ENCODE measurements at places on chromosomes 3 and 15.

- peak; percentile 85 for DNase-seq
Measured at GRCh38 chr3:49802719-49803464, at the start of gene INKA1. INKA1 (plus strand) TSS chr3:49803261; CDS start chr3:49803393, 132 bp downstream.

- peak; percentile 64 for DNase-seq
Measured at GRCh38 chr3:42012935-42013690, 51.2 kb upstream of the ULK4 start.

- no peak for DNase-seq
Measured at GRCh38 chr3:173342679-173343078, 54.9 kb upstream of the NLGN1 start.

- no peak for DNase-seq
Measured at GRCh38 chr3:14602006-14602803, 49.4 kb upstream of the CCDC174 start.

- no peak for DNase-seq
Measured at GRCh38 chr3:151916781-151917180, 43.3 kb downstream of the SUCNR1 start.

GRCh38 chr3:160040181-160040580 lies 51.5 kb downstream of the IL12A start:
- no peak for DNase-seq

DNA sequence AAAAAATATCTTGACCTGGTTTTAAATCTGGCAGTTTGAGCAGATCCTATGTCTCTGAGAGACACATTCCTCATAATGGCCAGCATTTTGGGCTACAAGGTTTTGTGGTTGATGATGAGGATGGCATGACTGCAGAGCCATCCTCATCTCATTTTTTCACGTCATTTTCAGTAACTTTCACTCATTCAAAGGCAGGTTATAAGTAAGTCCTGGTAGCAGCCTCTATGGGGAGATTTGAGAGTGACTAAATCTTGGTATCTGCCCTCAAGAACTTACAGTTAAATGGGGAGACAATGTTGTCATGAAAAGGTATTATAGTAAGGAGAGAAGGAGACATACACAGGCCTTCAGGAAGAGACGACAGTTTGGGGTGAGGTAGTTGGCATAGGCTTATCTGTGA lies 14.5 kb downstream of the TIGIT start:
- DNase-seq, result no peak

DNA sequence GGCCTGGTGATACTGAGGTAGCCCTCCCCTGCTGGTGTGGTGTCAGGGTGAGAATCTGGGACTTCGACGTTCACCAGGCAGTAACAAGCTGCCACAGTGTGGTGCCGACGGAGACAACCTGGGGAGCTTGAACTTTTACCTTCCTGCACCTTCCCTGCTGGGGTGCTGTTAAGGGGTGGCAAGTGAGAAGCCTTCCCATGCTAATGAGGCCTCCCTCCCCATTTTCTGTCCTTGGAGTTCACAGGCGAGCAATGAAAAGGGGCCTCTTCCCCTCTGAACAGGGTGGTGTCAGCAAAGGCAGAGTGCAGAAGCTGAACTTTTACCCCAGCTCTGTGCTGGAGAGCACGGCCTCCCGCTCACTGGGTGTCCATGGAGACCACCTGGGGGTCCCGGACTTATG lies 13.5 kb downstream of the MAGEL2 start:
- DNase-seq, result no peak

DNA sequence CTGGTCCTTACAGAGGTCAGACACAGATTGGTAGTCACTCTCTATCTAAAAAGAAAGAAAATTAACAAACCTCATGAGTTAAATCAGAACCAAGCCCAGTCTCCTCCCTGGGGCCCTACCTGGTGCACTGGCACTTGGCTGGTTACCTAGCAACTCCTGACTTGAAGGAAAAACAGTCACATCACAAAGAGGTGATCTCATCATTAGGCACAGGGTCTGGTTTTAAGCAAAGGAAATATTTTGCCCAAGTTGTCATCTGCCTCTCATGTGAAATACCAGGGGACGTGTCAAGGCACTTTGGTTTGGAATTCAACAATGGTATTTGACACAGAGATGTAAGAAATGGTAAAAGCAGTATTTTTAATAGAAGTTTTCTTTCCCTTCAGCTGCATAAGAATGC lies 47.7 kb upstream of the FMN1 start:
- no peak for DNase-seq

GRCh38 chr15:57018151-57018550 lies 99.7 kb downstream of the TCF12 start:
- no peak for DNase-seq

GRCh38 chr15:38746211-38746610 lies 181.6 kb upstream of the RASGRP1 start:
- DNase-seq, result no peak

DNA sequence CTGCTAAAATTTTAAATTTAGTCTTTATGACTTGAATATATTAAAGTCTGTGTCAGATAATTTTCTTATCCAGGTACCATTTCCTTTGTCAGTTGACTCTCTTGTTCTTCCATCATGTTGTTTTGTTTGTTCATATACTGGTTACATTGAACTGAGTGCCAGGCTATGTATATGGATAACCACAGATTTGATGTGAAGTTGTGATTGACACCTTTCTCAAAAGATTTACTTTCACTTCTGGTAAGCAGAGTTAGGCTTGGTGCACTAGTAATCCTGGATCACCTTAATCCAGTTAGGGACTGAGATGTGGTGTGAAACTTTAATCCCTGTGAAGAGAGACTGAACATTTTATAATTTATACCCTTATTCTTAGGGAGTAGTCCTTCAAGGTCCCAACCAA lies 99.4 kb downstream of the ADAM10 start:
- DNase-seq, result no peak

GRCh38 chr15:41774882-41775417 lies 666 bp downstream of the MAPKBP1 start:
- DNase-seq, result no peak

DNA sequence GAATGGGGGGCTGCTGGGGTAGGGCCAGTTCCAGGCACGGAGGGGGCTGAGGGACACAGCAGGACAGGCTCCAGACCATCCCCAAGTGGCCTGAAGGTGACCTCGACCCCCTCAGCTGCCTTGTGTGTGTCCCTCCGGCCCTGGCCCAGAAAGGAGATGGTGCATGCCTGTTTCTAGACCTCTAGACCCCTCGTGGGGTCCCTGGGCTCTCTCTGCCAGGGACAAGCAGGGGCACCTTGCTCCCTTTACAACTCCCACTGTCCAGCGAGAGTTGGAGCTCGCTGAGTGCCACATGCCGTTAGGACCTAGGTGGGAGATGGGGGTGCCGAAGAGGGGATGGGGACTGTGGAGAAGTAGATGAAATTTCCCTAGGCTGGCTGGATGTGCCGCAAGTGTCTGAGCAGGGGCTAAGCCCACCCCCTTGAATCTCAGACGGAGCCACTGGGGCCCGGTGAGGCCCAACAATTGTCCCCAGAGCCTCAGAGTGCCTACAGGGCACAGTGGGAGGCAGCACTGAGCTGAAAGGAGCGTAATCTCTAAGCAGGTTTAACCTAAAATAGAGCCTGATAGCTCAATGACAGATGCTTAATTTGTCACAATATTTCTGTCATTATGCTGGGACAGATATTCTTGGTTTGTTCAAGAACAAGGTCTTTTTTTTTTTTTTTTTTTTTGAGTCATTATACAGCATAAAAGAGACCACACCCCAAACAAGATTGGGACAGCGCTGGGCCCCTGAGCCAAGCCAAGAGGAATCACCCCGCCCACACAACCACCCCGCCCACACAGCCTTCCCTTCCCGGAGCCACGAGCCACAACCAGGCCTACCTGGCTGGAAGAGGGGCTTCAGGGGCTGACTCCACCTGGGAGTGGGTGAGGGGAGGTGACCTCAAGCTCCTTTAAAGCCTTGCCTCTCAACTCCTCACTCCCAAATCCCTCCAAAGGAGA lies 23.6 kb upstream of the KLF13 start:
- peak; percentile 26 for DNase-seq

DNA sequence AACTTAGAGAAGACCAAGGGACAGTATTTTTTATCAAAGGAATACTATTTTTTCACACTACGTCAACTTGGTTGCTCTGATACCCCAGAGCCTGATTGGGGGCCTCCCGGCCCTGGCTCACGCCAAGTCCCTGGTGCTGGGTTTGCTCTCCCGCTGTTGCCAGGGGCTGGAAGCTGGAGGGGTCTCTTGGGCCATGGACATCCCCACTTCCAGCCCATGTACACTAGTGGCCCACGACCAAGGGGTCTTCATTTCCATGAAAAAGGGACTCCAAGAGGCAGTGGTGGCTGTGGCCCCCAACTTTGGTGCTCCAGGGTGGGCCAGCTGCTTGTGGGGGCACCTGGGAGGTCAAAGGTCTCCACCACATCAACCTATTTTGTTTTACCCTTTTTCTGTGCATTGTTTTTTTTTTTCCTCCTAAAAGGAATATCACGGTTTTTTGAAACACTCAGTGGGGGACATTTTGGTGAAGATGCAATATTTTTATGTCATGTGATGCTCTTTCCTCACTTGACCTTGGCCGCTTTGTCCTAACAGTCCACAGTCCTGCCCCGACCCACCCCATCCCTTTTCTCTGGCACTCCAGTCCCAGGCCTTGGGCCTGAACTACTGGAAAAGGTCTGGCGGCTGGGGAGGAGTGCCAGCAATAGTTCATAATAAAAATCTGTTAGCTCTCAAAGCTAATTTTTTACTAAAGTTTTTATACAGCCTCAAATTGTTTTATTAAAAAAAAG lies 20.3 kb upstream of the BSN start:
- no peak for DNase-seq

DNA sequence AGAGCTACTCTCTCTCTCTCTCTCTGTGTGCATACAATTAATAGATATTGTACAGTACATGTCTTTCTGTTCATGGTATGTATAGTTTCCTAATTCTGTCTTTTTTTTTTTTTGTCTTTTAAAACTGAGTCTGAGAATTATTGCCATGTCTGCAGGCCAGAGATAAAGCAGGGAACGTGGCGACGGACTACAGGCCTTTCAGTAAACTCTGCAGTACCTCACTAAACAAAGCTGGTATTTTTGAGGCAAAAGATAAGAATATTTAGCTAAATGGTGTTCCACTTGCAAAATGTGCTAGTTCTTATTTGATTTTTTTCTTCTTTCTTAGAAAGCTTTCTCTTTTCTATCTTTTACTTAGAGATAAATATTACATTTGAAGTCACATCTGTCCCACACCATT lies 44.0 kb upstream of the EHHADH start:
- no peak for DNase-seq

DNA sequence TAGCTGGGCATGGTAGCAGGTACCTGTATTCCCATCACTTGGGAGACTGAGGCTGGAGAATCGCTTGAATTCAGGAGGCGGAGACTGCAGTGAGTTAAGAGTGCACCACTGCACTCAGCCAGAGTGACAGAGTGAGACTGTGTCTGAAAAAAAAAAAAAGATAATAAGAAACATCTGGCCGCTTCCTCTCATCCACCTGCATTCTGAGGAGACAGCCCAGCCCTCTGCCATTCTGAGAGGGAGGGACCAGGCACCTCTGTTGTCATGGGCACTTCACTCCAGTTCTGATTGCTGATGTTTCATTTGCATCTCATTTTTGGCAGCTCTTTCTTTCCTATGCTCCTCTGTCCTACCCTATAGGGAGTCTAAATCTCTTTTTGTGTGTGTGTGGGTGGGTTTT lies 36.4 kb upstream of the GSK3B start:
- no peak for DNase-seq

- DNase-seq, result peak; percentile 90
Measured at GRCh38 chr3:109806929-109807328, 469.6 kb upstream of the DPPA4 start.

DNA sequence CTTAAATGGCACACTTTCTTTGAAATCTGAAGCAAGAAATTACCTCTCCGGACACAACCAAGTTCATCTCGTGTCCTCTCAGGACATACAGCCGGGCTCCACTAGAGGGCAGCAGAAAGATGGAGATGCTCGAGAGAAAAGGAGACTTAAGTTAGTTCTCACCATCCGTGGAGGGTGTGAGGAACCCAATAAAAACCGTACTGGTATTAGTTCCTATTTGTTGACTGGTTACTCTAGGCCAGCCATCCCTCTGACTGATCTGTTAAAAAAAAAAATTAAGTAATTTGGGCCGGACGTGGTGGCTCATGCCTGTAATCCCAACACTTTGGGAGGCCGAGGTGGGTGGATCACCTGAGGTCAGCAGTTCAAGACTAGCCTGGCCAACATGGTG lies 7.9 kb upstream of the CYP11A1 start:
- DNase-seq, result peak; percentile 84

DNA sequence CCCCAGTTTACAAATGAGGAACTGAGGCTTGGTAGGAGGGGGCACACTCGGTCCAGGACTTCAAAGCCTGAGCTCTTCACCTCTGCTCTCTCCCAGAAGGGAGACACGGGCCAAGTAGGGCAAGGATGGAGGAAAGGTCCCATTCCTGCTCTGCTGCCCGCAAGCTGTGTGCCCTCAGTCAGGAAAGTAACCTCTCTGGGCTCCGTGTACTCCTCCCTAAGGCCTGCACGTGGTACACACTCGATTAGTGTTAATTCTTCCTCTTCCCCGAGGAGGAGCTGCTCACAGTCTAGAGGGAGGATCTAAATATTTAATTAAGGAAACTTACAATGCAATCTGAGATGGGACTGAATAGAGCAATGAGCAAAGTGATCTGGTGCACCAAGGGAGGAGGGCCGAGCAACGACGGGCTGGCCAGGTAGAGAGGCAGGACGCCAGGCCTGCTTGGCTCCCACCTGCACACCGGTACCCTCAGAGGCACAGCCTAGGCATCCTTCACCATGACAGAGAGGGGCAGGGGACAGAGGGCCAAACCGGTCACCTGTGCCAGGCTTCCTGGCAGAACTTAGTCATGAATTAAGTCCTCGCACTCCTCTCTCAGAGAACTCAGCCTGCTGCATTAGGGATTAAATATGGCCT lies 47.2 kb upstream of the IQSEC1 start:
- DNase-seq, result no peak

DNA sequence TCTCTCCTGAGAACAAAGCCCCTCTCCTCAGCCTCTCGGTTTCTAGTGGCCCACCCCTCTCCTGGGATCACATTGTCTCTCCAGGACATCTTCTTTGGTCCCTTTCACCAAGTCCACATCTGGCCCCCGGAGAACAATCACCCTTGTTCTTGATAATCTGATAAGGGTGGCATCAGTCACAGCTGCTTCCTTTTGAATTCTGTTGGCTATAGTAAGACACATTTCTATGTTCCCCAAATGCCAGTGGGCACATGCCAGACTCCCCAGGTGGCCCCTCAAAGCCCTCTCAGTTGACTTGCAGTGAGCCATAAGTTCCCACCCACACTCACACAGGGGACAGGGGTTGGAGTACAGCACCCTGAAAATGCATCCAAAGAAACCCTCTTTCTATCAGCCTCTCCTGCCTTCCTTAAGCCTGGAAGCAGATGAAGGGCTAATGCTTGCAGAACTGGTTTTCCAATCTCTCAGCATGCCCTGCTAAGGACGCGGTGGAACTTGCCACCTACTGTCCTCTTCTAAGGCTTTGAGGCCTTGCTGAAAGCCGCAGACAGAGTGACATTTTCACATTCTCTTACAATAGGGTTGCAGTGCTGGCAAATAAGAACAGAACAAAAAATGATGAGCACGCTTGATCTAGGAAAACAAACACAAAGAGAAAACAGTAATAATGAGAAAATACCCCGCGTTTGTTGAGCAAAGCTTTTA lies 101.3 kb upstream of the SLCO3A1 start:
- no peak for DNase-seq
